Right ventricle myocardium inferior (tissue), 1 donor: ENCODE measurements at places on chromosomes 3 and 15. TPM values are rescaled to one million over a fixed set of nuclear protein-coding genes. Genes with fewer than 3 reads are reported as not detected.

DNA sequence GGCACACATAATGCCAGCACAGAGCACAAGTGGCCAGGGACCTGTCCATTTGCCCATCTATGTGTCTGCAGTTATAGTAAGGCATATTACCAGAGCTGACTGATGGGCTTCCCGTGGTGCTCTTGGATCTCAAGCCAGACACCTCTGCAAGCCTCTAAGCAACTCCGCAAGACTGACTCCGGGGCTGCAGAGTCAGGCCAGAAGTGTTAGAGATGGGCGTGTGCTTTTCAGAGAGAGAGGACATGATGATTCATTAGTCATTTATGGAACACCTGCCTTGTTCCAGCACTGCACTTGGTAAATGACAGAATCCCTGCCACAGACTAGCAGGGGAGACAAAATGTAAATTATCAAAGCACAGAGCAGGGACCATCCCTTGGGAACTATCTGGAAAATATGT, 559.0 kb downstream of the PDCD6IP start:
- no peak for DNase-seq

- DNase-seq: no peak
Observed at GRCh38 chr3:45596290-45596791, 1.8 kb downstream of the LIMD1 start.

GRCh38 chr15:66876421-66876730, 174.3 kb downstream of the SMAD6 start:
- DNase-seq: no peak

DNA sequence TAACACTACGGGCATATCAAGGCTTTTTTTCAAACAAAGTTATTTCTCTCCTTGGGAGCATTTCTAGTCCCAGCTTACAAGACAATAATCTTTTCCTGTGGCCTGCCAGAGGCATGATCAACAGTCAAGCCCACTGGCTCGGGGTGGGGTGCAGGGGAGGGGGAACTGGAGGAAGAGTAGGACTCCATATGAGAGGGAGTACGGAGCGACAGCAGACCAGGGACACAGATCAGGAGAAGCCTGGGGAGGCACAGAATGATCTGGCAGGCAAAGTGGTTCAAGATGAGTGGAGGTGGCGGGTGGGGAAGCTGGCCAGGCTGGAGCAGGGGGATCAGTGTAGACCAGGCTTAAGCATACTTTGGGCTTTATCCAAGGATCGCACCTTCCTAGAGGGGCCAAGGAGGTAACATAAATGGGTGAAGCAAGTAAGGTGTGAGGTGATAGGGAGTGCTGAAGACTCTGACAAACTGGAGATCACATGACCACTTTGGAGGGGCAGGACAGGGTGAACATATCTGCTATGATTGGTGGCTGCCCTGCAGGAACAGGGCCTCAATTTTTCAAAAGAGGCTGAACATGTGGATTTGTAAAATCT, 37.4 kb downstream of the KLF15 start:
- no peak for DNase-seq

DNA sequence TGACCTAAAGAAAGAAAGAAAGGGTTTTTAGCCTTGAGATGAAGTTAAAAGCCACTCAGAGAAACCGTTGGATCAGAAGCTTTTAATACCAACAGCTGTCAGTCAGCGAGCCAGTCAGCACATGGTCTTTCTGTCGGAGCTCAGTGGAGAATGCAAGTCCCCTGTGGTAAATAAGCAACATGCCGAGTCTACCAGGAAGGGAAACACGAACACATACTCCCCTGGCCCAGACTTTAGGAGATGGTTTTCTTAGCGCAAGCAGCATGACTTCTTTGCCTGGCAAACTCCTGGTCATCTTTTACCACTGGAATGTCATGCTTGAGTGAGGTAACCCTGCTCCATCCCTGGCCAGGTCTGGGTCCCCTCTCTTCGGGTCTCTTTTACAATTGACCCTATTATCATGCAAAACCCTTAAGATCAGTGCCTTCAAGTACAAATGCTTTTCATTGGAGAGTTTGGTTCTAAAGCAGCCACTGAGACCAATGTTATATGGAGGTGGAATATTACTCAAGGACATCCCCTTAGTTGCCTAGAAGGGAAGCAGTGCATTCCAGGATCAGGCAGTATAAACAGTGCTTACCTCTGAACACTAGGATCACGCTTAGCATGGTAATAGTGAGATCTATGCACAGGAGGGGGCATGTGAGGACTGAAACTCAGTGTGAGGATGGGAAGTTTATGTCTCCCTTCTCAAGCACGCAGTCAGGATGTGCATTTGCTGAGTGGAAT, 28.2 kb downstream of the SLCO3A1 start:
- DNase-seq: no peak

DET1 gene
- total RNA-seq: 6.5 TPM
